GM12865 (cell line): ENCODE measurements at places on chromosomes 7 and 10.

DNA sequence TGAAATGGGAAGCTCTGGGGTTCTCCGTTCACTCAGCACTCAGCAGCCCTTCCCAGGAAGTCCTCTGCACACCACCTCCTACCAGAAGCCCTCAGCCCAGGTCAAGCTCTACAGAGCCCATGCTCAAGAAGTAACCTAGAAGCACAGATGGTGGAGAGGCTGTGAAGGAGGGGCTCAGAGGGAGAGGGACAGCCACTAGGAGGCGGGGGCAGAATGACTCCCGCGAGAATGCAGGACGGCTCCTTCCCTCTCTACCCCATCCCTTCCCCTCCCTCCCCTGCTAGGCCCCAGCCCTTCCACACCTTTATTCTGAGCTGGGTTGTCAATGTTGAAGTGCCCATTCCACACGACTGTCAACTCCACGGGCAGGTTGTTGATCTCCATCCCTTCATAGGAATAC, 373.2 kb downstream of the PLXNA4 start:
- no peak for DNase-seq

GRCh38 chr10:74081192-74081803, 69.3 kb downstream of the AP3M1 start:
- DNase-seq: peak; percentile 65

- no peak for DNase-seq
Measured at GRCh38 chr7:95553939-95554338, 42.4 kb downstream of the PDK4 start.

- peak; percentile 89 for DNase-seq
Measured at GRCh38 chr10:49534670-49535381, 4.1 kb downstream of the ERCC6 start.

DNA sequence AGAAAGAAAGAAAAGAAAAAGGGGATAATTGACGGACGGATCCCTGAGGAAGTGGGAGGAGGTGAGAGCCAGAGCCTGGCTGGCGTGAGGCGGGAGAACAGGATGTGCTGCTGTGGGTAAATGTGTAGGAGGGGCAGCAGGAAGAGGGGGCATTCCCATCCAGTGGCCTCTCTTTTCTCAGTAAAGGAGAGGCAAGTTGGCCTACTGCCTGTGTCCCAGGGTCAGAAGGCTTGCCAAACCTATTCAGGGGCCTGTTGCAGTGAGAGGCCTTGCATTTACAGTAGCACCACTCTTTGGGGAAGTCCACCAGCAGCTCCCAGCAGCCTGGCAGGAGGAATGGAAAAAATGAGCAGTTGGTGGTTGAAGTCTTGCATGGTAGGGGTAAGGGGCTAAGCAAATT, 26.6 kb upstream of the ASCC1 start:
- no peak for DNase-seq

DNA sequence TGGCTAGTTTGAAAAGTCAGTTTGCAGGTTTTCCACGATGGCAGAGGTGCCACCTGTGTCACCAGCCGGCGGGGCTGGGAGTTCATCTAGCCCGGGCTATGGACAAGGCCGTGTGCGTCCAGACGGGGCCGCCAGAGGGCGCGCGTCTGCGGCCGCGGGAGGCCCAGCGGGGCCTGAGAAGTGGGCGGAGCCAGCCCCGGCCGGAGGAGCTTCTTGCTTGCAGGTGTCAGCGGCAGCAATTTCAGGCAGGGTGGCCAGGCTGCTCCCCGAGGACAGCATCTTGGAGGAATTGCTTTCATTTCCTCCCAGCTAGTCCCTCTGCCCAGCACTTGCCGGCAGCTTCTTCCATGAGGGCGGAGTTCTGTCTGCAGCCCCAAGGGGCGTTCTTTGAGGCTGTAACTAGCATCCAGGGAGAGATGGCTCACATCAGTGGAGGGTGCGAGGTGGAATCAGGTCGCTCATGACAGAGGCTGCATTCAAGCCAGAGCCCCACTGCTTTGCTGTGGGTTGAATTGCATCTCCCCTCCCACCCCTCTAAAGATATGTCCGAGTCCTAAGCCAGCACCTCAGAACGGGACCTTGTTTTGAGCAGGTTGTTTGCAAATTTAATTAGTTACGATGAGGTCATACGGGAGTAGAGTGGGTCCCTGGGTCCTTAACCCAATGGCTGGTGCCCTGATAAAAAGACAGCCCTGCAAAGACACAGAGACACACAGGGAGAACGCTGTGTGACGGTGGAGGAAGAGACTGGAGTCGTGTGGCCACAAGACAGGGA, 85.9 kb upstream of the MKI67 start:
- peak; percentile 84 for DNase-seq

DNA sequence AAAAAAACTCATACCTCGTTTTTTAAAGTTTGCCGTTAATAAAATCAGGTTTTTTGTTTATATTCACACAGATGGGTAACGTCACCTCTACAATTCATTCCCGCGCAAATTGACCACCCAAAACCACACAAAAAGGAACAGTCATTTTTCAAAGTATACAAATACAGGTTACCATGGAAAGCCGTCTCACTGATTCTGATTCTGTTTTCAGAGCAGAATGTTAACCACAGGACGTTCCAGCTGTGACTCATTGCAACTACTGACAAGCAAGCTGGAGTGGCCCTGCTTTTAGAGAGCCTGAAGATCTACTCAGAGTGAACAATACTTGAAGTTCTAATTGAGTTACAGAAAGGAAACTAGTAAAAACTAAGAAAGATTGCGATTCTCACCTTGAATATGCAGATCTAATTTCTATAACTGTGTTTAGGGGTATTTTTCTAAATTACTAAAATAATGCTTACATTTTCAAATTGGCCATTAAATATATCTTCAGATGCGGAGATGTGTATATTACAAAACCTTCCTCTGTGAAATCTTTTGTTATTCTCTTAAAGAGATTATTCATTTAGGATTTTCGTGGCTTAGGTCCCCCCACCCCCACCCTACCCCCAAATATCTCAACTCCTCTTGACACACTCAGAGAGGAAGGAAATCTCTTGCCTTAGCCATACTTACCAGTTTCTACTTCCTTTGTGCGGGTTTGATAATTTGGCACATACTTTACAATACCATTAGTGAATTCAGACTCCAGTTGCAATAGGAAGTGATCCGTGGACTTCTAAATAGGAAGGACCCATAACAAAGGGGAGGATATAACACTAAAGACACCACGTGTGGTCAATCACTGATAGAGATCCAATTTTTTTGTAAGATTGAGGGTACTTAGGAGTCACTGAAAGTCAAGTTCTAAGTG, 106.0 kb downstream of the CUBN start:
- DNase-seq: peak; percentile 92

GRCh38 chr7:79176859-79177477, 276.5 kb downstream of the MAGI2 start:
- DNase-seq: peak; percentile 23

DNA sequence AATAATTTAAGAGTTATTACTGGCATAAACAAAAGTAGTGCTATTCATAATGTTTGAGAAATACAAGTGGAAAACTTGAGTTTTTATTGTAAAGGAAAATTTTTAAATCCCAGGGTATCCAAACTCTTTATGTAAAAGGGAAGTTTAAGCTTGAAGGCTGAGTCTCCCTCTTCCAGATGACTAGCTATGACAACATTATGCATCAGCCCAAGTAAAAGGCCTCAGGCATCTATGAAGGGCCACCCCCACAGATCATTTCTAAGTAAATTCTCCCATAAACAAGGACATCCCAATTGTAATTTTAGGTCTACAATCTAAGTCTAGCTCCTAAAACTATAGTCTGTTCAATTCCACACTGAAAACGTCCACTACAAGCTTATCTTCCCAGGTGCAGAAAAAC, 166.2 kb upstream of the STEAP1 start:
- DNase-seq: no peak

DNA sequence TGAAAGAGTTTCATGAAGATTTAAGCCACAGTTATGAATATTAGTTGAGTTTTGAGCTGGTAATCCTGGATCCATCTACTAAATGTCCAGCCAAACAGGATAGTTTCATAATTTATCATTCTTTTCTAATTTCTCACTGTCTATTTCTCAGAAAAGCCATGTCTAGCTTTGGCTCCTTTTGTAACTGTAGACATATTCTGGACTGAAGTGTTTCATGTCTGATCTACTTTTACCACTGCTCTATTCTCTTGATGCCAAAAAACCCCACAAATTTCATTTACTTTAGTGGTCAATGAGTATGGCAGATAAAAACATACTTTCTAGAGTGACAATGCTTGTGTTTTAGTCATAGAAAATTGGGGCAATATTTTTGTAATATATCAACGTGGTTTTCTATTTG, 61.2 kb downstream of the ICA1 start:
- no peak for DNase-seq

DNA sequence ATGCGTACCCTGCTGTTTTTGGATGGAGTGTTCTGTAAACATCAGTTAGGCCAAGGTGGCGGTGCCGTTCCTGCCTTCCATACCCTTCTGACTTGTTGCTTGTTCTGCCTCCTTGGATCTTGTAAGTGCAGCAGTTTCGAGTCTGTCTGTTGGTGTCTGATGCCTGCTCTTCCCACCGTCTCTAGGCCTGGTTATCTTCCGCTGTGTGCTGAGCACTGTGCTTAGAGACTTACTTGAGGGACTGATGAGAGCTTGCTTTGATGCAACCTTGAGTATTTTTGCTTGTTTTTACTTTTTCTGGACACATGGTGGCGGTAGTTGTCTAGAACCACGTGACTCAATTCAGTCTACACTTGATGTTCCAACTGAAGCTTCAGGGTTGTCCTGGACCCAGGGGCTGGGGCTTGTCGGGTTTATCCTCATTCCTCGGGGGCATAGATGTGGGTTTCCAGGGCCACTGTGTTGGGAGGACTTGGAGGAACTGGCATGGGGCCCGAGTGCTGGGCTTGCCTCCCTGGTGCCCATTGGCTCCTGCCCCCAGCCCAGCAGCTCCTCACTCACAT, 14.4 kb upstream of the SPRN start:
- DNase-seq: peak; percentile 55
